ENCODE measurements at places on chromosomes 2 and 18.

GRCh38 chr2:236338495-236339184 is 74.4 kb upstream of the ASB18 start:
- DNase-seq, result no peak

DNA sequence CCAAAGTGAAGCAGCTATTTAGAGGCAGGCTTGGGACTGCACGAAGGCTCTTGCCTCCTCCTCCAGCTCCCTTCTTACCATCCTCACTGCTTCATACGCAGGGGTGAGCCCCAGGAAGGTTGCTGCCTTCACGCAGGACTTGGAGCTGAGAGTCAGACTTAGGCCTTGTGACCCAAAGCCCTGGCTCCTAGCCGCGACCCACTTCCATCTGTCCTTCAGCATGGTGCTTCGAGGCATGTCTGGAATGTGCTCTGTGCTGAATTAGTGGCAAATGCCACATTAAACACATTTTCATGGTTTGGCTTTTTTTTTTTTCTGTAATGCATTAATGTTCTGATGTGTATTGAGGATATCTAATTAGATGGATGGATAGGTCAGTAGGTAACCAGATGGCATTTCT is 37.5 kb downstream of the ITGB1BP1 start:
- no peak for DNase-seq

- no peak for DNase-seq
These were observed 34.1 kb upstream of the CTAGE1 start for GRCh38 chr18:22451796-22452195.

DNA sequence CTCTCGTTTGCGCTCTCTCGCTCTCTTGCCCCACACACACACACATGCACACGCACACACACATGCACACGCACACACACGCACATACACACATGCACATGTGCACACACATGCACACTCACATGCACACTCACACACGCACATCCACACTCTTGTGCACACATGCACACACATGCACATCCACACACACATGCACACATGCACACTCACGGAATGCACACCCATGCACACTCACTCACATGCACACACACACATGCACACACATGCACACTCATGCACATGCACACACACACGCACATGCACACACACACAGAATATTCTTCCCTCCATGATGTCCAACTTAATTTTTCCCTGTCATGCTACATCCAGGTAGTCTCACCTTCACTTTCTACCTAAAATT is 360.1 kb downstream of the DCC start:
- no peak for DNase-seq

GRCh38 chr2:17879137-17879912 is 858 bp downstream of the KCNS3 start:
- no peak for DNase-seq

DNA sequence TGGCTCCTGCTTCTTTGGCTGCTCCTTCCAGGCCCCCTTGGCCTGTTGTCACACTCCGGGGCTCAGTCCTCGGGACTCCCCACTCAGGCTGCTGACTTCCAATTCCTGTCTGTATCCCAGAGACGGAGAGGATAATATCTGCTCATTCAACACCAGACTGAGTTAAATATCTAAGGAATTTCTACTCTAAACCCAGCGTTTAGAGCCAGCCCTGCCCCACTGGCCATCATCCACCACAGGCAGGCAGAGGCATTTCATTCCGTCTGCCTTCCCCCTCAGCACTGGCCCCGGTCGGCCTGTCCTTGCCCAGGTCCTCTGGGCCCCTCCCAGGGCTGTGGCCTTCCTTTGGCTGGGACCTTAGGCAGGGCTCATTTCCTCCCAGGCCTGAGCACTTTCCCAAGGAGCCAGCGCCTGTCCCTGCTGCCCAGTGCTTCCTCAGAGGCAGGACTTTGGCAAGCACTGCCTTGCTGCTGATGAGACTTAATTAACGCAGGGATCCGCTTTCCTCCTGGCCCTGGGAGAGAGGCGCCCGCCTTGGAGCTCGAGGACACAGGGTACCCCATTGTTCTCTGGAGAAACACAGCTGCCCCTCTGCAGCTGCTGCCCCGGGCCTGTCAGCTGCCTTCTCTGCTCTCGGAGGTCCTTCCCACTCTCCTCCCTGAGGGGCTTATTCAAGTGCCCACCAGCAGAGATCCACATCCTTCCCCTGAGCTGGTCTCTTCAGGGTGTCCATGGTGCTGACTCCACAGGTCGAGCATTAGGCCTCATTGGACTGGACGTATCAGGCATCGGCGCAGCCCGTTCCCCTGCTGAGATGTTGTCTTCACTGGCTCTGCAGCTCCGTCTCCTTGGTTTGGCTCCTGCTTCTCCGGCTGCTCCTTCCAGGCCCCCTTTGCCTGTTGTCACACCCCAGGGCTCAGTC is 42.8 kb downstream of the ATOH8 start:
- no peak for DNase-seq

GRCh38 chr2:3482363-3482821 is 36.9 kb downstream of the ADI1 start:
- no peak for DNase-seq

DNA sequence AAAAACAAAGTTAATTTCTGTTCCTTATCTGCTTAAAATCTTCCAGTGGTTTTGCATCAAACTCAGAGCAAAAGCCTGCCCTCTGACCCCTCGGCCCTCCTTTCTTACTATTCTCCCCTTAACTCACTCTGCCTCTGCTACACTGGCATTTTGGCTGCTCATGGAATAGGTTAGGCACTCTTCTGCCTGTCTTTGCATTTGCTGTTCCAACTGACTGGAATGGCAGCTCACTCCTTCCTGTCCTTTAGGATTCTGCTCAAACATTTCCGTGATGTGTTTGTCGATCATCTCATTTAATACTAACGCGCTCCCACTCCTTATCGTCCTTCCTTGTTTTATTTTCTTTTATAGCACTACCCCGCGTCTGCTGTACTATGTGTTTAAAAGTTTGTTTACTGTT is 815 bp downstream of the CEBPZ start:
- no peak for DNase-seq

DNA sequence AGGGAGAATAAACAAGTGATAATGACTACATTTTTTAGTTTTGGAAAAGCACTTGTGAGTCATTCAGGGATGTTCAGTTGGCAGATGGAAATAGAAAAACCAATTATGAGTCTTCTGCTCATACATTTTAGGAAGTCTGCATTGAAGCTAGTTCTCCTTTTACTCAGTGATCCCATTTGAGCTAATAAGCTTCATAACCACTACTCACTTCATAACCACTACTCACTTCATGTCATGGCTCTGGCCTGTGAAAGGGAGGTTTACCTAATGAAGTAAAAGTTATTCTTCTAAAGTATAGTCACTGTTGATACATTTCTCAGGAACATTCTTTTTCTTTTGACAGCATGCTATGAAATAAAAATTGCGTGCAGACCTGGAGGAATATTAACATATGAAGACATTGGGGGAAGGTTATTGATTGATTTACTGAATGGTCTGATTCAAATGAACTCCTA is 948.7 kb downstream of the TSN start:
- DNase-seq, result no peak

- no peak for DNase-seq
These were observed 1368.4 kb upstream of the LRRTM1 start for GRCh38 chr2:81672923-81673322.

DNA sequence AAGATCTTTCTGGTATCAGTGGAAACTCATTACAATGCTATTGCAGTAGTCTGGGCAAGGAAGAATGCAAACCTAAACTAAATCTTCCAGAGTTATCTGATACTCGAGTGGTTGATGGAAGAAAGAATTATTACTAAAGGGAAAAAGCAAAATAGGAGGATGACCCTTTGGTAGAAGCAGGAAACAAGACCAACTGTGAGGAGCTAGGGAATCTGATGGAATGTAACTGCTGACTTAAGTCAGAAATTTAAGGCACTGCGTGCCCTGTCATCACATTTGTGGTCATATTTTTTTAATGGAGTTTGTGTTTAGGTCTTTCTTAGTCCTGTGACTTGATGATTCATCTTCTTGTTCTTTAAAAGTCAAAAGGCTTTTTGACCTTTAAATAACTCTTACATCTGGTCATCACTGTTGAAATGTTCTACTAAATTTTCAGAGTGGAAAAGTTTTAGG is 36.5 kb upstream of the ARMC9 start:
- DNase-seq, result no peak

DNA sequence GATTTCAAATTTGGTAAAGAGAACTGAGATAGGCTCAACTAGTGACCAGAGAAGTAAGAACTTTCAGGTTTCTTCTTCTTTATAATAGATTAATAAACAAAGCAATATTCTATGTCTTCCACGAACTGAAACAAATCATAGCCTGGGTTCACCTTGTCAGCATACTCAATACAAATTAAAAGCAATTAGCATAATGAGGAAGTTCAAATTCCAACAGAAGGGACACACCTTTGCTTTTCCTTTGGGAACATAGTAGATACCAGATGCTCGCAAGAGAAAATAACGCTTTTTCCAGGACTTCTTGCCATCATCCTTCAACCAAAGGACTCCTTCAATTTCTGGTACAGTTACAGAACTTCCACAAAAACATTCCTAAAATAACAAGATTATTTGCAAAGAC is 79.9 kb downstream of the RAPH1 start:
- no peak for DNase-seq
